Stimulated activated CD4-positive, alpha-beta T cell treated with anti-CD3 and anti-CD28 coated beads, Interleukin-4, amount 100 ng/mL, for 4 hours (primary cell): ENCODE measurements at places on chromosomes 7 and 10.

- DNase-seq = no peak
Observed at GRCh38 chr10:30827531-30828120, 198.1 kb upstream of the LYZL2 start.

GRCh38 chr10:62614389-62615157 is 189.9 kb upstream of the ADO start:
- no peak for DNase-seq

- DNase-seq = no peak
Observed at GRCh38 chr7:17030559-17030958, 148.8 kb upstream of the AGR3 start.

DNA sequence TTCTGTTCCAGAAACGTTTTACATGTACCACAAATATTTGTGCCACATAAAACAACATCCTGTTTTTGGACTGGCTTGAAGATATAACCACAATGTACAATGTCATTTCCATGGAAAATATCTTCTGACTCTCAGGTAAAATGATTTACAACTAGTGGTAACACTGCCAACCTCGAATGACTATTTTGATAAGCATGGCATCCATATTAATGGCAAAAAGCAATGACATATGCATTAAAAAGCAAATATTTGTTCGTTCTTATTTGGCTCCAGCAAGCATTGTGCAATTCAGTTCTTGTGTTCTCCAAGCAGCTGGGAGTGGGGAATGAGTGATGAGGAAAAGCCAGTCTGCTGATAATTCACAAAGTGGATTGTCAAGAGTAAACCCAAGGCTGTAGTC is 289.0 kb downstream of the PLXDC2 start:
- DNase-seq = no peak

DNA sequence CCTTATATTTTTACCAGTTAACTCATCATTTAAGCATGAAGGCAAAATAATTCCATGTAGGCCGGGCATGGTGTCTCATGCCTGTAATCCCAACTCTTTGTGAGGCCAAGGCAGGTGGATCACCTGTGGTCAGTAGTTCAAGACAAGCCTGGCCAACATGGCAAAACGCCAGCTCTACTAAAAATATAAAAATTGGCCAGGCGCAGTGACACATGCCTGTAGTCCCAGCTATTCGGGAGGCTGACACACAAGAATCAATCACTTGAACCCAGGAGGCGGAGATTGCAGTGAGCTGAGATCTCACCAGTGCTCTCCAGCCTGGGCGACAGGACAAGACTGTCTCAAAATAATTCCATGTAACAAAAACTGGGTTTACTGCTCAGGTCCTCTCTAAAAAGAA is 18.3 kb downstream of the HNRNPA2B1 start:
- DNase-seq = no peak

GRCh38 chr7:70599446-70600190 is 532.3 kb upstream of the GALNT17 start:
- no peak for DNase-seq

DNA sequence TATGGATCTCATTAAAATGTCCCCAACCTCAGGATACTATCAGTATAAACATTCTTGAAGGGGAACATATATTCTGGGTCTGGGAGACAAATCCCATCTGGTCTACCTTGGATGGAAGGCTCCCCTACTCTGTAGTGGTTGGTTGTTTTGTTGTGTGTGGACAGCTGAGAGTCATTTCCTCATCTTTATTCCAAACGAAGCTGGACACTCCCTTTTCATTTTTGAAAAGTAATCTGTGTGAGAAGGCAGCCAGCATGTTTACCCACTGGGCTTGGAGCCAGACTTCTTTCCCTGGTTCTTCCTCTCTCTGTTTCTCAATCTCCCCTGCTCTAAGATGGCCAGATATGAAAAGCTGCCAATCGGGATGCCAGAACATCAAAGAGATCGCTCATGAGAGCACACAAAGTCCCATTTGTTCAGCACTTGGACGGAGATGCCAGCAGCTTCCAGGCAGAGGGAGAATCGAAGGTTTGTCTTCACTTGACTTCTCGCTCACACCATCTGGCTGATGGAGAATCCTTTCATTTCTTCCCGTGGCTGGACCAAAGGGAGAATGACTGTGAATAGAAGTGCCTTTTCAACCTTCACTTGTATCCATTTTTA is 108.1 kb upstream of the AGR3 start:
- DNase-seq = no peak

GRCh38 chr7:114533131-114533530 is 118.5 kb downstream of the FOXP2 start:
- DNase-seq = no peak

GRCh38 chr10:86104611-86105145 is 261.9 kb downstream of the GRID1 start:
- DNase-seq = no peak

DNA sequence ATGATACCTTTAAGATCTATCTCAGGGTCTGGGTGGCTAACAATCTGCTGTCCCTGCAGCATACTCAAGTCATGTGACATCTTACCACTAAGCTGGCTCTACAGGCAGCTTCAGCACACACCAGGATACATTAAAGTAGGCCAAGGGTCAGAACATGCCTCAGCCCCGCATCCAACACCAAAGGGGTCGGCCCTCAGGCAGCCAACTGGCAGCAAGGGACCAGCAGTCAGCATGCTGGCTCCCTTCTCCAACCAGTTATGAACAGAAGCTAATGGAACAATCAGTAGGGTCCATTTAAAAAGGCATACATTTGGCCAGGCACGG is 37.1 kb downstream of the FAM53B start:
- DNase-seq = no peak

- DNase-seq = no peak
Observed at GRCh38 chr10:87740254-87740655, 77.8 kb downstream of the ATAD1 start.

DNA sequence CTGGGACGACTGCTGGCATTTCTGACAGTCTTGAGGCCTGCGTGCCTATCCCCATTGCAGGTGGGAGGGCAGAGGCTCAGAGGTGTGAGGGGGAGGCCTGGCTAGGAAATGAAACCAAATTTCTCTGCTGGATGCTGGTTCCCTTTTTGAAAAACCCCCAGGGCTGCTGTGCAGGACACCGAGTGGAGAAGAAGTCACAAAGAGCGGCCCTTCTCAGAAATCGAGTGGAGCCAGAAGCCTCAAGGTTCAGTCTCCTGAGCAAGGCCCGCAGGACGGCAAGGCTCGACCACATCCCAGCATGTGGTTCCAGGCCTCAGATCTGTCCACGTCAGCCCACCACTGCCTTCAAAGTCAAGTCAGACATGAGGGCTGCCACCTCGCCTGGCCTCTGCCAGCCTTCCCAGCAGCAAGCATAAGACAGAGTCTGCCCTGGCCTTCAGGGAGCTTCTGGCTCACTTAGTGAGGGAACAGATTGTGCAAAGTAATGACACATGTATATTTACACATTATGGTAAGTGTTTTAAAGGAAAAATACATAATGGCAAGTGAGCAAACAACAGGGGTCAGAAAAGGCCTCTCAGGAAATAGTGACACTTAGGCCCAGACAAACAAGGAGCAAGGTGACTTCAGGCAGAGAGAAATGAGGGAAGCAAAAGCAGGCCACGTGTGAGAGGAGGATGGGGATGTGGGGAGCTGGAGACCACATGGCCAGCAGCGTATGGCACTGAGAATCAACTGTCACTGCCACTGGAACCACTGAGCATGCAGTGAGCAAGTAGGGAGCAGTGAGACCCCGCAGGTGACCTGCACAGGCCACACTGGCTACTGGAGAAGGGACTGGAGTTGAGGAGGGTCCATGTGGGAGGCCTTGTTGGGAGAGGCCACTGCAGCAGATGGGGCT is 86.7 kb downstream of the ARHGAP22 start:
- DNase-seq = no peak

GRCh38 chr10:91103384-91104192 is 116.9 kb upstream of the PCGF5 start:
- no peak for DNase-seq

DNA sequence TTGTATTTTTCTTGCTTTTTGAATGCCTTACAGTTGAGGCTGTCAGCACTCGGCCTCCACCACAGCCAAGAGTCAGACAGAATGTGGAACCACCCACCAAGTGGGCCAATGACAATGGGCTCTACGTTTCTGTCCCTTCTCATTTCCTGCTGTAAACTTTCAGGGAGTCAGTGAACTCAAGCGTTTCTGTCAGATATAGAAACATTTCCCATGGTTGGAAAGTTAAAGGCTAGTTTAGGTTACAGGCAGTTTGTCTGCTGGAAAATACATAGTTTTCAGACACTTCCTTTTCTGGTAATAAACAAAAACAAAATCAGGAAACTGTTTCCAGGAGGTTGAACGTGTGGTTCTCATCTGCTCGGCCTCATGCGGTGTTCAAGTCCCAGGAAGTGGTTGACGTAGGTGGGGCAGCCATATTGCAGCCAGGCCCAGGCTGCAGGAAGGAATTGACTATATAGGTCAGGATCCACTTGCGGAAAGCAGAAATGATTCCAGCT is 245.1 kb downstream of the CAMK1D start:
- DNase-seq = no peak

DNA sequence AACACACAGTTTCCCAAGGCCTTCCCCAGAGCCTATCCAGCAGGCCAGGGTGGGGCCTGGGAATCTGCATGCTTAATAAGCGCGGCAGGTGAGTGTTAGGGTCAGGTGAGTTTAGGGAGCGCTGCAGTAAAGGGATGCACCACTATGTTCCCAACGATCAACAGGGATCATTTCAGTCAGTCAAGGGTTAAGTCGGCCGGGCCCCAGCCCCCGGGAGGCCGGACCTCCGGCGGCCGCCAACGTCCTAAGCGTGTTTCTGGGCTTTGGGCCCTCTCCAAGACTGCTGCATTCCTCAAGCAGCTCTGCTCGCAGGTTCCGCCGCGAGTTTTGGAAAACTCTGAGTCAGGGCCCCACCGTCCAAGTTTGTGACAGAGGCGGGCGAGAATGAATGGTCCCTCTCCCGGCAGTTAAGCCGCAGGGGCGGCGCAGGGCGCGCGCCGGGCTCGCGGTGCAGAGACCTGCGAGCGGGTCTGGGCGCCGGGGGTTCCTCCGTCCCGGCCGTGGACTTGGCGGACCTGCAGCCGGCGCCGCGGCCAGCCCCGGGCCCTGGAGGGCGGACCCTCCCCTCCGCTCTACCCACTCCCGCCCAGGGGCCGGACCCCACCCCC is 81.6 kb downstream of the ARHGAP22 start:
- no peak for DNase-seq

- no peak for DNase-seq
Observed at GRCh38 chr10:19845503-19846368, 29.5 kb downstream of the PLXDC2 start.

DNA sequence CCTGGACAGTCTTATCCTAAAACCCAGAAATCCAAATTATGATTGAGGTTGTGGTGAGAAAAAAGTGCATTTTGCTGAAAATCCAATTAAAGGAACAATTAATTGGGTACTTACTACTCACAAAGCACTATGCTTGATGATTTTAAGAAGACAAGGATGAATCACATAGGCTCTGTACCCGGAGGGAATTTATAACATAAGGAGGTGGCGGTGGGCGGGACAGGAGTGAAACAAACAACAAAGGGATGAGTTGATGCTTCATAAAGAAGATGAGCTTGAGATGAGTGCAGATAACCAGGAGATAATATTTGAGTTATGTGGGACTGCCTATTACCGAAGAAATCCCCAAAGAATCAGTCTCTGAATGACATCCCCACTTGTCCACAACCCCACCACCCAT is 171.1 kb upstream of the FZD8 start:
- no peak for DNase-seq

DNA sequence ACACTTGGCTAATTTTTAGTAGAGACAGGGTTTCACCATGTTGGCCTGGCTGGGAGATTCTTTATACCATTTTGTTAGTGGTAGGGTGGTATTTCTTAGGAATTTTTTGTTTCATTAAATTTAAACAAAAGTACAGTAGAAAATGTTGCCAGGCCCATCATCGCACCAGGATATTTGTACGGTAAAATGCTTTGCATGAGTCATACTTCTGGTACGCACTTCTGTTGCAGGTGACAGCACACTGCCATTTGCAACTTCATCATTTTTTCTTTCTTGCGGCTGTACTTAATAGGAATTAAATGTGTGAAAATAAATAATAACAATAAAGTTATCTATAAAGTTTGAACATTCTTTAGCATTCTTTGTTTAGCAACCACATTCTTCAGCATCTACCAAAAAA is 195.6 kb downstream of the SKAP2 start:
- no peak for DNase-seq

DNA sequence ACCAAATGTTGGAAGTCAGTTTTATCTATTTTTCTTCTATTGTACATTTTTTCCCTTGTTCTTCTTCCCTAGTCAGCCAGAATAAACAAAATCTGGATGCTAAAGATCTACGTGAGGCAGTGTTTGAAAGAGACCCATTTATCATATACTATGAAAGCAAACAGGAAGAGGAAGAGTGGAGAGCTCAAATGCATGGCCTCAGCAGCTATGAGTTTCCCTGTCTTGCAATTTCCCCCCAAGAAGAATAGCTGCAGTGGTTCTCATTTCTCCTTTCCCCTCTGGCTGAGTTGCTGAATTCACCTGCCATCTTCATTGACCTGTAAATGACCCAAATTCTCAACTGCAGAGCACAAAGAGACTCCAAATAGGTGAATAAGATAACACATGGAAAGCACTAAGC is 347.1 kb upstream of the NRP1 start:
- DNase-seq = no peak

DNA sequence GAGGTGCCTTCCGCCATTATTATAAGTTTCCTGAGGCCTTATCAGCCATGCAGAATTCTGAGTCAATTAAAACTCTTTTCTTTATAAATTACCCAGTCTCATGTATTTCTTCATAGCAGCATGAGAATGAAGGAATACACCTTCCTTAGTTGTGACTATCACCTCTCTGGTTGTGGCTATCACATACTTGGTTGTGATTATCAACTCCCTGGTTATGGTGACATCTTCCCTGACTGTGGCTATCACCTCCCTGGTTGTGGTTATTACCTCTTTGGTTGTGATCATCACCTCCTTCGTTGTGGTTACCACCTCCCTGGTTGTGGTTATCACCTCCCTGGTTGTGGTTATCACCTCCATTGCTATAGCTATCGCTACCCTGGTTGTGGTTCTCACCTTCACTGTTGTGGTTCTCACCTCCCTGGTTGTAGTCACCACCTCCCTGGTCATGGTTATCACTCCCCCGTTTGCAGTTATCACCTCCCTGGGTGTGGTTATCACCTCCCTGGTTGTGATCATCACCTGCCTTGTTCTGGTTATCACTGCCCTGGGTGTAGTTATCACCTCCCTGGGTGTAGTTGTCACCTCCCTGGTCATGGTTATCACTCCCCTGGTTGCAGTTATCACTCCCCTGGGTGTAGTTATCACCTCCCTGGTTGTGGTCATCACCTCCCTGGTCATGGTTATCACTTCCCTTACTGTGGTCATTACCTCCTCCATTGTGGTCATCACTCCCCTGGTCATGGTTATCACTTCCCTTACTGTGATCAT is 105.9 kb downstream of the GPR26 start:
- DNase-seq = no peak

- no peak for DNase-seq
Observed at GRCh38 chr7:94364816-94365215, 29.9 kb upstream of the COL1A2 start.

- no peak for DNase-seq
Observed at GRCh38 chr10:80253266-80253962, 36.0 kb downstream of the MAT1A start.

DNA sequence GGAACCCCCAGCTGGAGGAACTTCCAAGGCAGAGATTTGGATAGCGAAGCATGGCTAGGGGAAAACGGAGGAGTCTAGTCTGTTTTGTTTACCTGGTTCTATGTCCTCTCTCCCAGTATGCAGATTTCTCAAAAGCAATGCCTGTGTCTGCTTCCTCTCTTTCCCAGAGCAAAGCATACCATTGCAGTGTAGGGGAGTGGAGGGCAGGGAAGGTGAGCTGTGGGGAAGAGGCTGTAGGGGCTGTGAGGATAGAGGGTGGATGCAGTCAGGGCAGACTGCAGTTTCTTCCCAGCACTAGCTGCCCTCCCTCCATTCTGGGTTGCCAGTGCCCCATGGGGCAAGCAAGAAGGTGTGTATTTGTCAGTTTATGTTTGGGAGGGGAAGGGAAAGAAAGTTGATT is 16.9 kb upstream of the TSPAN14 start:
- DNase-seq = no peak
